ENCODE measurements at places on chromosomes 12 and 14.

DNA sequence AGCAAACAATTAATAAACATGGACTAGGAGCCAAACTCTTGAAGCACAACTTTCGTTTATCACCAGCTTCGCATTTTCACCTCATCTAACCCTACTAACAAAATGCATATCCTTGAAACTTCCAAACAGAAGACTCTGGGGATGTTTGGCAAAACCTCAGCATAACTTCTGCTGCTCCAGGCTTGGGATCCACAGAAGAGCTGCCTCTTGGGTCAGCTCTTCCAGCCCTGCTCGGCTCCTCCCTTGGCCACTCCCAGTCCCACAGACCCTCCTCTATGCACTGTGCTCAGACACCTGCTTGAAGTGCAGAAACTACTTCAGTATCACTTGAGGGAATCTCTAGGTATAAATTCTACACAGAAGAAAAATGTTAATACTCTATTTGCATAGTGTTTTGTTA lies 110.0 kb upstream of the AMIGO2 start:
- DNase-seq: no peak

DNA sequence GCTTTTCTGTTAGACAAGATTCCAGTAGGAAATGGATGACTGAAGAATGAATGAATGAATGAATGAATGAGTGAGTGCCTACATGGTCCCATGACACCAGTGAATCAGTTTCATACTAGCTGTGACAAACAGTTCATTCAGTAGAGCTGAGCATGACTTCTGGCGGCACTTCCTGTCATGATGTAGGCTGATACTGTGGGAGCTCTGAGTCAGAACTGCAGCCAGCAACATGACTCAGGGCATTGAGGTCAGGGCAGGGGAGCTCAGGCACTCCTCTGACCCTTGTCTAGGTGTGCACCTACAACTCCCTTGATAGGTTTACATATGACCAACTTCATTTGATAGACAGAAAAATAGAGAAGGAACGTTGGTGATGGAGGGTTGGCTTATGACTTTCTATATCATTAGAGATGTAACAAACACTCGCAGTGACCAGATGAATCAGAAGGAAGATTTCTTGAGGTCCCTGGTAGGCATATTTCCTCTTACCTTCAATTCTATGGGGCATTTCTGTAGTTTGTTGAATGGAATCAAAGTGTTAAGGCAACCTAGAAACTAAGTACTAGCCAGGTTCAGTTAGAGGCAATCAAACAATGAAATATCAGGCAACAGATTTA lies 139.3 kb upstream of the ARHGAP5 start:
- no peak for DNase-seq

DNA sequence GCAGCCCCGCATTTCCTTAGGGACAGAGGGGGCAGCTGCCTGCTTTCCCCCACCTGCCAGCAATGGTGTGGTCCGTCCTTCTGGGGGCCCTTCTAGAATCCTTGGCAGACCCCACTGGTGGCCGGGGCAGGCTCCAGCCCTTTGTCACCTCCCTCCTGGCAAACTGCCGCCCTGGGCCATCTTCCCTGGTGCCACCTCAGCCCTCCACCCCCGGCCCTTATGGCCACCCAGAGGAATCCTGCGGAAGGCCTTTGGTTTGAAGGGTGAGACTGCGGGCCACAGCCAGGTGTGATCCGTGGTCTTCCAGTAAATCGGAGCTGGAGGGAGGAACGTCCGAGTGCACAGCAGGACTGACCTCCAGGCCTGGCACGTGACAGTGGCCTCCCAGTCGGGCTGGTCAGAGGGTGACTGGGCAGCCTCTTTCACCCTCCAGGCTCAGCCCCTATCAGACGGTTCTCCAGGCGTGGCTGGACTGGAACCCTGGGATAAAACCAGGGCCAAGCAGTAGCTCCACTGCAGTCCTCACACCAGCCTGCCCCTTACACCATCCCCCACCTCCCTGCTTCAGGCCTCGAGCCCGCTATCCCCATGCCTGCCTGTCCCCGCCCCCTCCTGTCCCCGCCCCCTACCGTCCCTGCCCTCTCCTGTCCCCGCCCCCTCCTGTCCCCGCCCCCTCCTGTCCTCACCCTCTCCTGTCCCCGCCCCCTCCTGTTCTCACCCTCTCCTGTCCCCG lies 12.4 kb downstream of the FBRSL1 start:
- no peak for DNase-seq

DNA sequence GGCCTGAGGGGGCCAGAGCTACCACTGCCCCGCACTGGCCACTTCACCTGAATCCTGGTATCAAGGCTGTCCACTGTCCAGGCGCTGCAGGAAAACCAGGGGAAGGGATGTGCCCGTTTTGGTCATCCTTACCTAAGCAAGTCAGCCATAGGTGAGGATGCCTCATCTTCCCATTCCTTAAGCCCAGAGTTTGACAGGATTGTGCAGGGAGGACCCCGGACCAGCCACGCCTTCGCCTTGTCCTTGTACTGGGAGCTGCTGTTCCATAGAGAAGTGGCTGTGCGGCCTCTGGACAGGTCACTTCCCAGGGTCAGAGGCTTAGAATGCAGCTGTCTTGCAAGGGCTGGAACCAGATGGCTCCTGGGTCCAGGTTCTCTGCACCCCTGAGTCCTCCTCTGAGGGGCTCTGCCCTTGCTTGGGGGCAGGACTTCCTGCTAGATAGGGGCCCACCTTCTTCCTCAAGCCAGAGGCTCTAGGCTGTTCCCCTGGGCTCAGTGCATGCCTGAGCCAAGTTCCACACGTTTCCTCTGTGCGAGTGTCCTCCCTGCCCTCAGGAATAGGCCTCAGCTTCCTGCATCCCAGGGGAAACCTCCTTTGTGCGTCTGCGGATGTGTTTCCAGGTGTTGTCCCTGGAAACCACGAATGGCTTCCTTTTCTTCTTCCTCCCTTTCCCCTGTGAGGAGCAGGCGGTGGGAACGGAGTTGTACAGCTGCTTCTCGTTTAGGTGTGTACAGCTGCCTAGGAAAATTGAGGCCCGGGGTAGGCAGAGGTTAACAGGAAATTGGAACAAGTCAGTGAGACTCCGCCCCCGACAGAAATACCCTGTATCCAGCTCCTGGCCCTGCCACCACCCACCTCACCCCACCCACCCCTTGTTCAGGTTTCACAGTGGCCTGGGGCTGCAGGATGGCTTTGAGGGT lies 54.3 kb upstream of the RIN3 start:
- DNase-seq: no peak

DNA sequence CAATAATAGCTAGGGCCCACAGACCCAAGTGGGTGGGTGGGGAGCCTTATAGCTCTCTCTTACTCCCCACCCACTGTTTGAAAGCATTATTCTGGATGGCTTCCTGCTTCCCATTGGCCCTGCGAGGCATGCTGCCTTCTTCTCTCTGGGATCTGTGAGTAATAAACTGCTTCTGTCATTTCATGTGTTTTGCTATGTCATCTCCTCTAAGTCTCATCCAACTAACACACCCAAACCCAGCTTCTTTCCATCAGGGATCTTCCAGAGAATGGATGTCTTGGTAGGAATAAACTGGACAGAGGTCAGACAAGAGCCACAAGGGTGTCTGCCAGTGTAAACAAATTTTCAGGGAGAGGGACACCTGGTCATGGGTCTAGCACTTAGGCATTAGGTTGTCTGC lies 66.4 kb upstream of the BDKRB2 start:
- DNase-seq: no peak

DNA sequence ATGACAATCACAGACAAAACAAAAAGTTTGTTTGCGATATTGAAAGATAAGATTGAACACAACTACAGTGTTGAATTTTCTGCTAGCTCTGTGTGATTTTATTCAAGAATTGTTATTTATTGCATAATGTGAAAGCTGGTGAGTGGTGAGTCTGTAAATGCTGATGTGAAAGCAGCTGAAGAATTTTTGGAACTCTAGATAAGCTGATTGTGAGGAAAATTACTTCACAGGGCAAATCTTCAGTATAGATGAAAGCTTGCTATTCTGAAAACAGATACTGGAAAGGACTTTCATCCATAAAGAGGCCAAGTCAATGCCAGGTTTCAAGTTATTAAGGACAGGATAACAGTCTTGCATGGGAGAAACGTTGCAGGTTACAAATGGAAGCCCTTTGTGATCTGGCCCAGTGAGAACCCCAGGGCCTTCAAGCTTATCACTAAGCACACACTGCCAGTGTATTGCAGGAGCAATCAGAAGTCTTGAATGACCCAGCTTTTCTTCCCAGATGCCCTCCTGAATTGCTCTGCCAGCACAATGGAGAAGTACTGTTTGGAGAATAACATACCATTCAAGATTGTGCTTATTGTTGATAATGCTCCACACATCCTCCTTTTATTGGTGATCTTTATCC lies 153.7 kb downstream of the PCNX1 start:
- no peak for DNase-seq

DNA sequence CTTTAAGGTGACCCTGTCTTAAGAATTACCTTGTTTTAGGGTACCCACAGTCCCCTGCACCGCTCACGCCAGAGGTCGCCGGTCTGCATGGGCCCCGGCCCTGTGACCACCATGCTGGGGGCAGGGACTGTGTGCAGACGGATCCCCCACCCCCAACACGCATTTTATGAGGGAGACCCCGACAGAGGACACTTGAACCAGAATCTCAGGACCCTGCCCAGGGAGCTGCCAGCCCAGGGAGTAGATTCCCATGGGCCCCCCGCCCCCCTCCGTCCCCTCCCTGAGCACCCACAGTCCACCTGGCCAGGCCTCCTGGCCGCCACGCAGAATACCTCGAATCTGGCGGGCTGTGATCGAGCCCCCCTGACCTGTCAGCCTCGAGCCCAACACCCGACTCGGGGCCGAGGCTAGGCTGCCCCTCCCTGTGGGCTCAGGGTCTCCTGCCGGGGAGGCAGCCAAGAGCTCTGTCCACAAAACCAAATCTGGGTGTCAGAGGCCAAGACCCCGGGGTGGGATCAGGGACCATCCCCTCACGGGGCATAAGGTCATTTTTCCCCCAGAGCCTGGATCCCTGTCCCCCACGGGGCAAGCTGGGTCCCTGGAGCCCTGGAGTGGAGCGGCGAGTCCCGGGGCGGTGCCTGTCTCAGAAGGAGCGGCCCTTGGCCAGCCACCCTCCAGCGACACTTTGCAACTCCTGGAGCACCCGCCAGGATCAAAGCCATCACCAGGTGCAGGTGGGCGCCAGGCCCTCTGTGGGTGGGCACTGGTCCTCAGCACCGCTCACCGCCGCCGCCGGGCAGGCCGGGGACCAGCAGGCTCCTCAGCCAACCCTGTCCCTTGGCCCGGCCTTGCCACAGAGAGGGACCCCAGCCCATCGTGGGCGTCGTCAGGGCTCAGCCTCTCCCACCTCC lies 155.8 kb upstream of the PKP2 start:
- DNase-seq: no peak

GRCh38 chr14:98623788-98624415 lies 648.1 kb downstream of the BCL11B start:
- DNase-seq: no peak

GRCh38 chr12:75876832-75877762 lies 154.5 kb downstream of the PHLDA1 start:
- no peak for DNase-seq

DNA sequence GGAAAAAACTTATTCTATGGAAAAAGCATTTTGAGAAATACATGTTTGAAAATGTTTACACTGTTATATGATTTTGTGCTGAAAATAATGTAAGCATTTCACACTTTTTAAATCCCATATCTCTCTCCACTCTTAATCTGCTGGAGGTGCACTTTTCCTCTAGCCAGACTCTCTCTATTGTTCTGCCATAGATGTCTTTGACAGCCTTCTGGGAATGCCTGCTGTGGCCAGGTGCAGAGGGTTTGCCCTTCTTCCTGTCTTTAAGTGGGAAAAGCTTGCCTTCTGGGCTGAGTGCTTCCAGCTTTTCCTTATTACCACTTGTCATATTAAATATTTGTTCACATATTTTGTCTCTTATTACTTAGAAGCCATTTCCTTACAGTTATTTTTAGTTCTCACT lies 60.1 kb upstream of the PPM1H start:
- no peak for DNase-seq

DNA sequence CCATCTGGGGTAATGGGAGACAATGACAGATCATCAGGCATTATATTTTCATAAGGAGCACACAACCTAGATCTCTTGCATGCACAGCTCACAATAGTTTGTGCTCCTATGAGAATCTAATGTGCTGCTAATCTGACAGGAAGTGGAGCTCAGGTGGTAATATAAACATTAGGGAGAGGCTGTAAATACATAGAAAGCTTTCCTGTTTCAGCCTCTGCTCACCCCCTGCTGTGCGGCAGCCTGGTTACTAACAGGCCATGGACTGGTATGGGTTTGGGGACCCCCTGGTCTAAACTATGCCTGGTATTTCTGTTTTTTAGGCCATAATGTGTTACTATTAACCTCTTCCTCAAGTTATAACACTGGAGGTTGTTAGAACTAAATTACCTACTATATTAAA lies 1373.7 kb downstream of the LRFN5 start:
- no peak for DNase-seq

DNA sequence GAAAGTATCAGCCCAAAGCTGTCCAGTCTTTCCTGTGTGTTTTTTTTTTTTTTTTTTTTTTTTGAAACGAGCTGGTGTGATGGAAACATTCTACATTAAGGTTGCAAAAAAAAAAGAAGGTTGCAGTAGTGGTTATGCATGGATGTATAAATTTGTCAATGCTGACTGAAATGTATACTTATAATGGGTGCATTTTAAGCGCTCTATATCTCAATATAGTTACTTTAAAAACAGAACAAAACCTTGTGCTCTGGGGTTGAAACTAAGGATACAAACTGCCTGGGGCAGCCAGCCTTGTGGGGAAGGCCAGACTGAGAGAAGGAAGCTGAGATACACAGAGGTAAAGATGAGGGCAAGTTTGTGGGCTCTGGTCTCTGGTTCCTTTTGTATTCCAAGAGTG lies 87.3 kb upstream of the RMST start:
- DNase-seq: no peak

DNA sequence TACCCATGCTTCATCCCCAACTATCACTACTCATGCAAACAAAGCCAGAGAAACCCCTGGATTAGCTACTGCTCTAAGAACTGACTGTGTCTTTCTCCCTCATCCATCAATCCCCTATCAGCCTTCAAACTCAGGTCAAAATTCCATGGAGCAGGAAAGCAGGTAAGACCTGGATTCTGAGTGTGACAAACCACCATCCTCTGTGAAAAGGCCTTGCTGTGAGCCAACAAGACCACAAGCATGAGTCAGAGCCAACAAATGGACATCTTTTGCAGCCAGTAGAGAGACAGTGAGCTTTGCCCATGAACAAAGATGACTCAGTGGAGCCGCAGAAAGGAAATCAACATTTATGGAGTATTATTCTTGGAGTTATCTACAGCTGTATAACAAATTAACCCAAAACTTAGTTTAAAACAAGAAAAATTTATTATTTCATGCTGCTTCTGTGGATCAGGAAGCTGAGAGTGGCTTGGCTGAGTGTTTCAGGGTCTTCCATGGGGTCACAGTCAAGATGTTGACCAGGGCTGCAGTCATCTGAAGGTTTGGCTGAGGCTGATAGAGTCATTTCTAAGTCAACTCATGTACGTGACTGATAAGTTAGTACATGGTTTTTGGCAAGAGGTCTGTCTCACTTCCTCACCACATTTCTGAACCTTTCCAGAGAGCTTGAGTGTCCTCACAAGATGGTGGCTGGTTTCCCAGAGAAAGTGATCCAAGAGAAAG lies 61.1 kb downstream of the PITPNM2 start:
- no peak for DNase-seq

- no peak for DNase-seq
Measured at GRCh38 chr12:13538136-13538535, 341.6 kb downstream of the EMP1 start.

All from NCI-H187 (cell line).